Umbilical cord (tissue), 2 donors: ENCODE measurements at places on chromosomes 6 and 20. TPM values are rescaled to one million over a fixed set of nuclear protein-coding genes. Genes with fewer than 3 reads are reported as not detected.
A peak's percentile ranks its signal among the peaks of the same experiment; 100 is the strongest.

- DNase-seq, result no peak
These were observed 5.0 kb downstream of the FGD2 start for GRCh38 chr6:37010402-37010892.

- DNase-seq, result no peak
These were observed 68.6 kb downstream of the BCKDHB start for GRCh38 chr6:80174900-80175572.

GRCh38 chr6:114064862-114065261, 93.9 kb upstream of the HDAC2 start:
- DNase-seq, result no peak

GRCh38 chr6:15242937-15243614, 2.8 kb upstream of the JARID2 start:
- DNase-seq, result no peak

DNA sequence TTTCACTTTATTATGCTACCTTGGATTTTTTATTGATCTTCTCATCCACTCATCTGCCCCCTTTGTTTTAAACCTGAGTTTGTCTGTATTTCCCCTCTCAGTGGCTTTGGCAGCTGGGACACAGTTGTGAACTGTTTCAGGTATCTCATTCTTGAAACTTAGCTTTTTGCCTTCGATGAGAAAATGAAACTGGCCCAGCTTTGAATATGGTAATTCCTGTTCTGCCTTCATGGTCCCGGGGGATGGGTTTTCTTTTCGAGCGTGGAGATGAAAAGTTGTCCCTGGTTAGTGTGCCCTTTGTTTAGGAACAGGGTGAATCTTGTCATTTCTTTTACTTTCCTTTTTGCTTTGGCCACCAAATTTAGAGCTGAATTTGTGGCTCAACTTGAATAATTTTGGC, 25.6 kb downstream of the DHX35 start:
- DNase-seq, result no peak

DNA sequence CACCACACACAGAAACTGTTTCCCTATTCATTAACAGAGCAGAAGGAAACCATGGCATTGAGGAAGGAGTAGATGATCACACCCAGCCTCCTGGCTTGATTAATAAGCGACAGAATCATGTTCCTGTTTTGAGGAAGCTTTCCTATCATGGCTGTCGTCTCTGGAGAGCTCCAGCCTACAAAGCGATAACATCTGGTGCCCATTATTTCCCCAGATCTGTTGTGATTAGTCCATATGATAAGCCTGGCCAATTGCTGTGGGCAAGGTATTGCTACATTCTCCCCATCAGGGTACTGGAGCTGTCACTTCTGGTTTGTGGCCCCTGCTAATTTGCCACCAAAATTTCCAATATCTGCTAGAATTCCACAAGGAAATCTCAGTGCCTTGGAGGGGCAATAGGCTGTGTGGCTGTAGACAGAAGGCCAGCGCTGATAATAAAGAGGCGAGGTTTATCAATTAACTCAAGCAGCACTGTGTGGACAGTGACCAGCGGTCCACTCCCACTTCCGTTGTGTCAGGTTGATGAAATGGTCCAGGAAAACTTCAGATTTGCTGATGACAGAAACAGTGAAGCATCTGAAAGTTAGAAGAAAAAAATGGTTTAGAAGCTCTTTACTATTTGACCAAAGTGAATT, 66.4 kb downstream of the OLIG3 start:
- DNase-seq, result no peak

- DNase-seq, result no peak
These were observed 49.3 kb upstream of the FAM83C start for GRCh38 chr20:35341366-35342028.

GRCh38 chr20:36825385-36826104, 50.4 kb upstream of the TLDC2 start:
- DNase-seq, result no peak

GRCh38 chr20:35845561-35845960, 73.7 kb downstream of the PHF20 start:
- DNase-seq, result no peak

DNA sequence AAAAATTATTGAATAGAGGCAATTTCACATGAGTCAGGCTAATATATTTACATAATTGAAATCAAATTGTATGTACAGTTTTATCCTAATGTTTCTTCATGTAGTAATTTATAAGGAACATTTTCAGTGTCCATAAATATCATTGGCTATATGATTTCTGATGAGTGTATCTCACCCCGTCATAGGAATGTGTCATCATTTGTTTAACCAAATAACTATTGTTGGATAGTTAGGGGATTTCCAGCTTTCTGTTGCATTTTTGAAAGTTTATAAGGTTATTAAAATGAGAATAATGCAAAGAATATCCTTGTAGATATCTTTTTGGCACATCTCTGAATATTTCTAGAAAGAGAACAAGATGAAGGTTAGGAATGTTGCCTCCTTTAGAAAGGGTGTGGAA, 39.0 kb downstream of the SYTL3 start:
- DNase-seq, result no peak

DNA sequence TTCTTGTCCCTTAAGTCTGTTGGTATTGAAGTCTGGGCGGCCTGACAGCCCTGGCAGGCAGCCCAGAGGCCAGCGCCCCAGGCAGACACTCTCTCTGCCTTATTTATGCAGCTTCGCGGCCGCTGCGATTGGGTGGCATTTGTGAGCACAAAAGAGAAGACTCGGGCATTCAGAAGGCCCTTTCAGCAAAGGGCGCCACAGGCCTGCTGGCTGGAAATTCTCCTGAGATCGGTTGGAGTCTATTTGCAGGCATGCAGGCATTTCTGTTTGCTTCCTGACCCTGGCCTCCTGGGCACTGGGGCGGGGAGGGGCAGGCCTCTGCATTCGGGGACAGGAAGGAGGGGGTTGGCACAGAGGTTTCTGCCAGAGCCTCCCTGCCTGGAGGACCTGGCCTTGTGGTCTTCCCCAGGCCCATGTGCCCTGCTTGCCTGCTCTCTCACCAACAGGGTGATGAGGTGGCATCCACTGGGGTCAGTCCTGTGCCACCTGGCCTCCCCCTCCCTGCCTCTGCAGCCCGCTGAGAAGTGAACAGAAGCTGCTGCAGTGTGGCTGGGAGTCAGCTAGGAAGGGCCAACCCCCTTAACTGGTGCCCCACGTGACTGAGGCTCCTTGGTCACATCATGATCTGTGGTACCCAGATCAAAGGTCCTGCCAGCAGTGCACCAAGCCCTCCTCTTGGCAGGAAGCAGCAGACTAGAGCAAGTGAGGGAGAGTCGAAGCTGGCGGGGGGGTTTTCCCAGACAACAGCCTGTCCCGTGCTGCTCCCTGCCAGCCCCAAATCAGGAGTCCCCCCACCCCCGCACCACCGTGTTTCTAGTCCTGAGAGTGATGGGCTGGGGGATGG, 16.6 kb upstream of the CCDC167 start:
- DNase-seq, result peak; percentile 35

DNA sequence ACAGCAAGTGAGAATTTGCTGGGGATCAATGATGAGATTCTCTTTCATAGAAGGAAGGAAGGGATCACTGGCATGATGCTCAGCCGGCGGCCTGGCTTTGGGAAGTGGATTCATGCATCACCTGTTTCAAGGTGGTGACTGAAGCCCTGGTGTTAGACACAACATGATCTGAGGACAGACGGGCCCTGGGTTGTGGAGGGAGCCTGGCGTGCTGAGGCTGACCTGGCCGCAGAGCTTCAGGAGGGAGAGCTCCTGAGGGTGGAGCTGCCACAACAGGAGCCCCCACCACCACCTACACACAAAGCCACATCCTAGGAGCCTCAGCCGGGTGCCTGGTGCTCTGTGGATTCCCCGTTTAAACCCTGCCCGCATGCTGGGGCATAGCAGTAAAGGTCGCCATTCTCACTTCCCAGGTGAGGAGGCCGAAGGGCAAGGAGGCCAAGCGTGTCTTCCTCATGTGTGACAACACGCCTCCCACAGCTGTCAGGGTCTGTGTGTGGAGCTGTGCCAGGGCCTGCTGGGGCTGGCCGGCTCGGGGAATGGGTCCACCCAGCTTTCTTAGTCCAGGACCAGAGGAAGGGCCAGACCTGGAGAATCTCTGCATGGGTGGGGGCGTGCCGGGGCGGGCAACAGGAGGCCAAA, 107.0 kb downstream of the ERMARD start:
- DNase-seq, result no peak

GRCh38 chr6:33949877-33950435, 146.2 kb upstream of the MLN start:
- no peak for DNase-seq

GRCh38 chr6:10521104-10521808, at the start of gene GCNT2:
Gene GCNT2 (plus strand): TSS chr6:10521351. CDS start chr6:10528912, 7,561 bp downstream.
- DNase-seq, result peak; percentile 79

GRCh38 chr6:108762394-108762793, 85.8 kb upstream of the ARMC2 start:
- DNase-seq, result no peak

- DNase-seq, result no peak
These were observed 63.7 kb downstream of the TRERF1 start for GRCh38 chr6:42388046-42388445.

GRCh38 chr6:148231572-148231971, 111.1 kb upstream of the SASH1 start:
- peak; percentile 30 for DNase-seq

- DNase-seq, result no peak
These were observed 453.3 kb downstream of the RFPL4B start for GRCh38 chr6:112800439-112800838.

DNA sequence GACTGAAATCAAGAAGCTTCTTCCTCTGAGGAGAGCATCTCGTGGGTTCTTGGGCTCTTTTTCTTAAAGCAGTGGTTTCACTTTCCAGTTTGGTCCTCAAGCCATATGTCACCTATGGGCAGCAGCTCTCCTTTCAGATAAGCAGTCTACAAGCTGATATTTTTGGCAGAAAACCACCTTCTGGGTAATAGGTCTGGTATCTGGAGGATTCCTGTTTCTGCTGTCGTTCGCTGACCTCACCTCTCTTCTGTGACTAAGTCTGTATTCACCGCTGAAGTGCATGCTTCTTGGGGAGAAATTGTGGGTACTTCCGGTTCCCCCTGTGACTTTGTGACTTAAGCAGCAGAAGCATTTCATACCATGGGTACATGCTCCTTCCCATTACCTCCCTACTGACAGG, 193.6 kb downstream of the EDN1 start:
- no peak for DNase-seq

DNA sequence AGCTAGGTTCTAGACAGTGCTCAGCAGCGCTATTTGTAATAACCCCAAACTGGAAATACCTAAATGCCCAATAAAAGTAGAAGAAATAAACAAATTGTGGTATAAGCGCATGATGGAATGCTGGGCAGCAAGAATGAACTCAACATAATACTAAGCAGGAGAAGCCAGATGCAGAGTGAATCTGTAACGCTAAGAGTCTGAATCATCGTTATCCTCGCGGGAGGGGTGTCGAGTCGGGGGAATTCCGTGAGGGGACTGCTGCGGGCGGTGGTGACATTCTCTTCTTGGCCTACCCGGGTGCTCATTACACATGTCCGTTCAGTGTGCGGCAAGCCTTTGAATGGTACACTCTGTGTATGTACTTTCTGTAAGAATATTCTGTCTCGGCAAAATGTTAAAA, 83.7 kb downstream of the SULF2 start:
- DNase-seq, result no peak

DNA sequence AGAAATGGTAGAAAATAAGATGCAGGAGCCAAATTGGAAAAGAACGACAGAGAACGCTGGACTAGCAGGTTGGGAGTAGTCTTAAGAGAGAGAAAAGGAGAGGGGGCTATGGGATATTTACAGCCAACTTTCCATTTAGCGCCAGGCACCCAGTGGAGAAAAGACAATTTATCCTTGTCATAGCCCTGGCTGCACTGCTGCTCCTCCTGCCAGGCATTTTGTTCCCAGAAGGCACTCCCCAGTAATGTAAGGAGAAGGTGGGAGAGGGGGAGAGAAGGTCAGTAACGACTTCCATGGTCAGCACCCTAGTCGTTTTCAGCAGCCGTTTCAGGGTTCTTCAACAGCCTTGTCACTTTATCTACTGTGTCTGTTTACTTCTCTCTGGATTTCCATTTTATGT, 159.0 kb downstream of the TRMT11 start:
- DNase-seq, result no peak

DNA sequence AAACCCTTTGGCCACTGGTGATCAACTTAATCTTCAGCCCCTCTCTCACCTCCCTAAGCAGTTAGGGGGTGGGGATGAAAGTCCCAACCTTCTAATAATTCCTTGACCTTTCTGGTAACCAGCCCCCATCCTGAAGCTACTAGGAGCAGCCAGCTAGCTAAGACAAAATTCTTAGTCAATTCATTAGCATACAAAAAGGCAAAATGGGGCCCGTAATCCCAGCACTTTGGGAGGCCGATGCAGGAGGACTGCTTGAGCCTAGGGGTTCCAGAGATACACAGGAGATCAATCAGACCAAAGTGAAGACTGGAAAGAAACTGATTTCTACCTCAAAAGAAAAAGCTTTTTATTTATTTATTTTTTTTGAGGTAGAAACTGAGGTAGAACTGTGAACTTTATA, 1.8 kb downstream of the ASCC3 start:
- DNase-seq, result no peak

GRCh38 chr20:55057779-55058415, 582.5 kb downstream of the DOK5 start:
- no peak for DNase-seq

DNA sequence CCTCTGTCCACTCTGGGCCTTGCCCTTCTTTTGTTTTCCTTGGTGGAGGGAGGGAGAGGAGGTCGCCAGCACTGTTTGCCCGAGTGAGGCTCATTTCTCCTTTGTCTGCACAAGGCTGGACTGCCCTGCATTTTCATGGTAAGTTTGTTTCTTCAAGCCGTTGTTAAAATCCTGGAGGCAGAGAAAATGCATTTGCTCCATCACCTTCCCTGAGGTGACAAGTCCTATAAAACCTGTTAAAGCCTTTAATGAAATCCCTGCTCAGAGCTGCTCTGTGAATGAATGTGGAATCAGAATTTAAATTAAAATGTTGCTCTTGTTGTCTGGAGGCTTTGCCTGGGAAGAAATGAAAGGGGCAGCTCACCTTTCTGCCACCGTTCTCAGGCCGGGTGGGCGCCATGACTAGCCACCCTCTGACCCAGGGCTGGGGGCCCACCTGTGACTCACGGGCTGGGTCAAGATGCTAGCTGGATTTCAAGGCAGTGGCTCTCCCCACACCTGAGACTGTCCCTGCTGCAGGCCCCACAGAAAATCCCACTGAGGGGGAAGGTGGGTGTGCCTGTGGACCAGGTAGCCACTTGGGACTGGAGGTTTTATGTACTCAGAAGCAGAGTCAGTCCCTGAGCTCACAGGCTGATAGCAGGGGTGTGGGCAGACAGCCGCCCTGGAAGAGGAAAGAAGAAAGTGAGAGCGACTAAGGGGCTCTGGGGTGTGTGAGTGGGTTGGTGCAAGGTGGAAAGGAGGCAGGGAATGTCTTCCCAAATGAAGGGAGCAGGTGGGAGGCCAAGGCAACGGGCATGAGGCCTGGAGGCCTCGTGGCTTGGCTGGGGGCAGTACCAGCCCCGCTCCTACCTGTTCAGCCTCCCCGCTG, 24.0 kb upstream of the MYT1 start:
- DNase-seq, result no peak

GRCh38 chr6:114588726-114589125, 245.9 kb upstream of the HS3ST5 start:
- DNase-seq, result no peak

The TP53RK gene
- 14.7 TPM for total RNA-seq

The TFAP2C gene
- 6.7 TPM for total RNA-seq

The MTFR2 gene
- total RNA-seq, result 4.3 TPM

The DNAH8 gene
- total RNA-seq, result 0.24 TPM

The SIRPD gene
- 4.3 TPM for total RNA-seq

The CST4 gene
- total RNA-seq, result not detected

The SPATS1 gene
- total RNA-seq, result not detected

The TBX18 gene
- 43.6 TPM for total RNA-seq

The HSPA12B gene
- 13.5 TPM for total RNA-seq

The SIRPA gene
- total RNA-seq, result 7.5 TPM

The ZC3H12D gene
- total RNA-seq, result 5.5 TPM

The SLC22A2 gene
- 1.9 TPM for total RNA-seq

The ZBTB22 gene
- total RNA-seq, result 14.0 TPM

The LY6G5C gene
- 0.48 TPM for total RNA-seq

The RAB44 gene
- total RNA-seq, result not detected
